Activated CD8-positive, alpha-beta memory T cell treated with anti-CD3 and anti-CD28 coated beads, Interleukin-2, amount 50 U/mL, for 48 hours (primary cell): ENCODE measurements at places on chromosomes 16 and 17.
A peak's percentile ranks its signal among the peaks of the same experiment; 100 is the strongest.

DNA sequence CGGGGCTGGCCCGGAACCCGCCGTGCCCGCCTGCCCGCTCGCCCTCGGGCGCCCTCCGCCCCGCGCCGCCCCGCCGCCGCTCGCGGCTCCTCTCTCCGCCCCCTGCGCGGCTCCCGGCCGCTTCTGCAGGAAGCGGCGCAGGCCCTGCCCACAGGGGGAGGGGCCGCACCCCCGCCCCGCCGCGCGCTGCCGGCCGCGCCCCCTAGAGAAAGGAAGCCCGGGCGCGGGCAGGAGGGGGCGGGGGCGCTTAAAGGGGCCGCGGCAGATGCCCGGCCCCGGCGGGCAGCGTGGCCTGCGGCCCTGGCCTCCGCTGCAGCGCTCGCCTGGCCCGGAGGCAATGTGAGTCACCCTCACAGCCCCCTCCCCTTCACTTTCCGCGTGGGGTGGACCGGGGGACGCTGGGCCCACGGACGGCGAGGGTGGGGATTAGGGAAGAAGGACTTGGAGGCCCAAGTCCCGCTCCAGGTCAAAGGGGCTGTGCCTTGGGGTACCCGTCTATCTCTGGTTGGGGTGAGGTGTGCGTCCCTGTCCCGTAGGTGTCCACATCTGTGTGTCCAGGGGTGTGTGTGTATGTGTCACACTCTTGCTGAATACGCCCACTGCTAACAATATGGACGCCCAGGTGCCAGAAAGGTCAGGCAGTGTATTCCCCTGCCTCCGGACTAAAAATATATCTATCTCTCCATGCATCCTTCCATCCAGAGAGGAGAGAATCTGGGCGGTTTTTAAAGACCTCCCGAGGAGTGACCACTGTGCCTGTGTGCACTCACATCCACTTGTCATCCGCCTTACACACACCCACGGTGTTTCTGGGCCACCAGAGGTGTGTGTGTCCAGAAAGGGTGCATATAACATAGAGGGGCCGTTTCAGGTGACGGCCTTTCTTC lies at the start of gene GIT1:
GIT1 (minus strand) TSS at position 125 of the 887 bp plus-strand sequence. CDS start 270 bp downstream, outside the sequence.
- DNase-seq, result peak; percentile 90

DNA sequence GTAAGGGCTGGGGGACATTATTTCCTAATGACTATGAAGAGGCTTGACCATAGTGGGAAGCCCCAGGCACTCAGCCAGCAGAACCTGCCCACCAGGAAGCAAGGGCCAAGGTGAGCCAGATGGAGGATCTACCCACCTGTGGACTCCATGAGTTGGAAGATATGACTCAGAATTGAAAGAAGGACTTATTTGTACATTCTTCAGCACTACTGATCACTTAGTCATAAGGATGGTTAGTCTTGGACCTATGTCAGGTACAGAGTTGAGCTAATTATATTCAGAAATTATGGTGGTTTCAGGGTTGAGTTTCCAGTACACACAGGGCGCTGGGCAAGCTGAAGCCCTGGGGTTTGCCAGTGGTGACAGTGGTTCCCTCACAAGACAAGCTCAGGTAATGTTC lies 24.0 kb upstream of the GRIN2A start:
- DNase-seq, result no peak

- peak; percentile 58 for DNase-seq
Measured at GRCh38 chr16:28491230-28491969, 474 bp downstream of the CLN3 start.

- DNase-seq, result no peak
Measured at GRCh38 chr17:82489851-82490511, 29.6 kb upstream of the FOXK2 start.

DNA sequence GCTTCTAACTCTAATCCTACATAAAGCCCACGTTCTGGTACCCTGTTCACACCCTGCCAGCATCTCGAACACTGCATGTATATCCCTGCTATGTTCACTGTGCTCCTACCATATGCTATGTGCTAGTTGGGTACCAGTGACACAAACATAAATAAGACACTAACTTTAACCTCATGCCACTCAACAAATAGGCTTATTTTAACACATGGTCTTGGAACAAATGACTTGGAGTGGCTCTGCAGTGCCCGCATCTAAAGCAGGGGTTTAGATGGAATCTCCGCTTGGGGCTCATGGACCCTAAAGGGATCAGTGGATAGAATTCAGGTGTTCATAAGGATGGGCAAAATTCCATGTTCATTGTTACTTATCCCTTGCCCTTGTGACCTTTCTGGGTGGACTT lies 175.7 kb upstream of the ZKSCAN2 start:
- DNase-seq, result no peak

- no peak for DNase-seq
Measured at GRCh38 chr17:36611345-36612072, 10.1 kb downstream of the MRM1 start.

DNA sequence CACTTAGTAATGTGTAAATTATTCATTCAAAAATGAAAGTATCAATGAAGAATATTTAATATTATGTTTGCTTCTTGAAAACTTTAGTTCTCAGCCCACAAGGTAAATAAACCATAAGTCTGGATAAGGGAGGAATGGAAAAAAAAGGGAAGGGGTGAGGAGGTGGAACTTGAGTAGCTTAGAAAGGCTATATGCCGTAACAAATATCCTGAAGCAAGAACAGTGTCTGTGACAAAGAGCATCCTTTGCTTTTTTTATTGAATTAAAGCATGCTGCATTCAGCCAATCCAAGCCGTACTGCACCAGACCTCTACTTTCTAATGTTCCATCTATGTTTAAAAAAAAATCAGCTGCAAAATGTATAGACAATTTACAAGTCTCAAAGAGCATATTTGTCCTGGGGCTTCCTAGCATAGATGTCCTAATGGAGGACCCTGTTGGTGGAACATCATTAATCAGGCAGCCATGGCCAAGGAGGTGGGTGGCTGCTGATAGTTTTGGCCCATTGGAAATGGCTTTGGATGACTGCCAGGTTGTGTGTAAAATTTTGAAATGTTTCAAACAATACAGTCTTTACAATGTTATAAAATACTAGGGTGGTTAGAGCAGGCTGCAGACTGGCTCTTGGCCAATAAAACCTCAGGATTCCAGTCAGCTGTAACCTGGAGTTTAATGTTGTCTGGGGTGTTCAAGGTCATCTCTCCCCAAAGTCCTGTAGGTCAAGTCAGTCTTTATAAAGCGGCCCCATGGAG lies 895.8 kb upstream of the SOX9 start:
- DNase-seq, result no peak

DNA sequence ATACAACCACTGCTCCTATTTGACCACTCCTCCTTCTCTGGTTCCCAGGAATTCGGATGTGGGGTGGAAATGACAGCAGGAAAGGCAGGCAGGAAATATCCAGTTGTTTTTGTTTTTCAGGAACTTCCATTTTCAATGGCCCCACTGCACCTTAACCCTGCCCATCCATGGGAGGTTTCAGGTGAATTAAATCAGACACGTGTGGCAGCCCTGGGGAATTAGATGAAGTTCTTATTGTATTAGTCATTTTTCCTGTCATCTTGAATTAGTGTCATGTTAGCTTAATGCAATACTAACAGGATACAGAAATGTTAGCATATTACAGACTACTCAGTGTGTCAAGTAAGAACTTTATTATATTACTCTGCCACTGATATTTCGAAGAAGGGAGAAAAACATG lies 146.4 kb downstream of the CHD9NB start:
- no peak for DNase-seq

- DNase-seq, result no peak
Measured at GRCh38 chr17:19867079-19867328, 732 bp downstream of the ULK2 start.

- DNase-seq, result no peak
Measured at GRCh38 chr16:47847220-47847970, 308.4 kb downstream of the ABCC12 start.

- no peak for DNase-seq
Measured at GRCh38 chr17:59890720-59891119, 2.0 kb downstream of the TUBD1 start.
